ENCODE measurements at places on chromosomes 11 and 22.
A peak's percentile ranks its signal among the peaks of the same experiment; 100 is the strongest.

- no peak for DNase-seq
These were observed 19.0 kb upstream of the GLB1L2 start for GRCh38 chr11:134312807-134313206.

GRCh38 chr22:48477031-48477721, 1350.5 kb downstream of the BRD1 start:
- DNase-seq = no peak

GRCh38 chr22:50730013-50730891, 7.8 kb upstream of the ACR start:
- no peak for DNase-seq

- DNase-seq = no peak
These were observed 47.3 kb downstream of the IGF2 start for GRCh38 chr11:2091786-2092463.

- no peak for DNase-seq
These were observed 114.2 kb upstream of the TP53AIP1 start for GRCh38 chr11:129056916-129057315.

DNA sequence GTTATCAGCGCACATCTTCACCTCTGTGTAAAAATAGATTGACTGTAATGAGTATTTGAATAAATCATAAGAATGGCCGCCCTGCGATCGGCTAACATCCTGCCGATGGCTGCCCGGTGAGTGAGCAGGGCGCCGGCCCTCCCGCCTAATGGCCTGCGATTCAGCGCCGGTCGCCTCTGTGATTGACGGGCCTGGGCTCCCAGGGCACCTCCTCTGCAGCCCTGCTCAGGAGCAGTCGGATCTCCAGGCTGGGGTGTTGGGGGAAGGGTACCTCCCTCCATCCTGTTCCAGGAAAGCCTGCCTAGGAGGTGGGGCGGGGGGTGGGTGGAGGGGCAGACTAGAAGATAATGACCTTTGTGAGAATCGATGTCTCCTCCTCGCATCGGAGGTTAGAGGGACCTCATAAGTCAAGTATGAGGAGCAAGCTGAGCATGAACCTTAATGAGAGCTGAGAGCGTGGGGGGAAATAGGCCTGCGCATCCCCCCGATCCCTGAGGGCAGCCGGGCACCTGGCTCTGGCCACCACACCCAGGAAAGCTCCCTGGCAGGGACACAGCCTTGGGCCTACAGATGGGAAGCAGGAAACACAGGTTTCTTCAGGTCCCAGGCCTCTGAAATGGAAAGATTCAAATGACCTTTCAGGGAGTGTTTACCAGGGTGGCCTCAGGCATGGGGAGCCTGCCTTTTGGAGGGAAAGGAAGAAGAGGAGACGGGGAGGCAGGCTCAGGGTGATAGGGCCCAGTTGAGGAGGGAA, 71.7 kb downstream of the PKNOX2 start:
- DNase-seq = no peak

- no peak for DNase-seq
These were observed 12.6 kb downstream of the ZNF143 start for GRCh38 chr11:9473408-9473807.

DNA sequence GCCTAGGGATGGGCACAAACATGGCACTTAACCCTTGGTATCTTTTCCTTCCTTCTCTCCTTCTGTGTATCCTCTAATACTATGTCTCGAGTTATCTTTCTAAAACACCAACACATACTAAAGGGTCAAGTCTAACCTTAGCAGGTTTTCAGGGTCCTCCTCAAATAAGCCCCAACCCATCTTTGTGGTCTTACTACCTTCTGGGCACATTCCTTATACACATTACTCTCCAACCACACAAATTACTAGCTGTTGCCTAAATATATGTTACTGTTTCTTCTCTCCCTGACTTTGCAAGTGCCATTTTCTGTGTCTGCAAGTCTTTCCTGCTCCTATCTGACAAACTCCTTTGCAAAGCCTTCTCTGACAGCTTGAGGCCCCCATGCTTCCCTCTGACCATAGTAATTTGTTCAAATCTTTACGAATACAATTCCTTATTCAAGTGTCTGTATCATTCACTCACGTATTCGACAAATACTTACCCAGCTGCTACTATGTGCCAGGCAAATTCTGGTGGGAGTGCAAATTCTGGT, 15.8 kb upstream of the NUP160 start:
- DNase-seq = no peak

- DNase-seq = no peak
These were observed 21.2 kb downstream of the PACSIN2 start for GRCh38 chr22:42993651-42994275.

- DNase-seq = no peak
These were observed 127.1 kb downstream of the KCNQ1OT1 start for GRCh38 chr11:2572491-2573239.

GRCh38 chr11:13338427-13339069, 61.0 kb downstream of the BMAL1 start:
- DNase-seq = no peak

- no peak for DNase-seq
These were observed 567.6 kb downstream of the BRD1 start for GRCh38 chr22:49259839-49260615.

DNA sequence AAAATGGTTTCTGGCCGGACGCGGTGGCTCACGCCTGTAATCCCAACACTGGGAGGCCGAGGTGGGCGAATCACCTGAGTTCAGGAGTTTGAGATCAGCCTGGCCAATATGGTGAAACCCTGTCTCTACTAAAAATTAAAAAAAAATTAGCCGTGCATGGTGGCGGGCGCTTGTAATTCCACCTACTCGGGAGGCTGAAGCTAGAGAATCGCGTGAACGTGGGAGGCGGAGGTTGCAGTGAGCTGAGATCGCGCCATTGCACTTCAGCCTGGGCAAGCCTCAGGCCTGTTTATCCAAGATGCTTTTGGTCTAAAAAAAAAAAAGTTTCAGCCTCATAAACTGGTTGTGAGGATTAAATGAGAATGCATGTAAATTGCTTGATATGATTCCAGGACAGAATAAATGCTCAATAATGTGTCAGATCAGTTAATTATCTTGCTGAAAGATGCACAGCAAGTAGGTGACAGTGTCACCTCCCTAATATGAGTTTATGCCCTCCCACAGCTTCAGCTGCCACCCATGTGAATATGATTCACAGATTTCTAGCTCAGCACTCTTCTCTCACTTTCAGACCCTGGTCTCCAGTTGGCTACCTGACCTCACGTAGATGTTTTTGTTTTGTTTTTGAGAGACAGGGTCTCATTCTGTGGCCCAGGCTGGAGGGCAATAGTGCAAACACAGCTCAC, 1.1 kb upstream of the ALG8 start:
- no peak for DNase-seq

DNA sequence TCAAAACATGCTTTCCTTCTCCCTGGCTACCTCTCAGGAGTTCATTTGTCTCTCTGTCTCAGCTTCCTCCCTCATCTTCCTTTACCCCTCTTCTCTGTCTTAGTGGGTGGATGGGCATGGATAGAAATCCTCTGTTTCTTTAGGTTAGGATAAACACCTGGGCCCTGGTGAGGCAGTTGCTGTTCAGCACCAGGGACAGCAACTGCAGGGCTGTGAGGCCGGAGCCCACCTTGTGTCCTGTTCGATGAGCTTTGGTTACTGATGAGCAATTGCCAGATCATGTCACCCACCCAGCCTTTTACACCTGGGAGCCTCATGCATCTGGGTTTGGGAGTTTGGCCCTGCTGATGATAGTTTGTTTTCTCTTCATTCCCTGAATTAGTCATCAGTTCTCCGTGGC, 6.1 kb upstream of the CRYBB3 start:
- DNase-seq = no peak

DNA sequence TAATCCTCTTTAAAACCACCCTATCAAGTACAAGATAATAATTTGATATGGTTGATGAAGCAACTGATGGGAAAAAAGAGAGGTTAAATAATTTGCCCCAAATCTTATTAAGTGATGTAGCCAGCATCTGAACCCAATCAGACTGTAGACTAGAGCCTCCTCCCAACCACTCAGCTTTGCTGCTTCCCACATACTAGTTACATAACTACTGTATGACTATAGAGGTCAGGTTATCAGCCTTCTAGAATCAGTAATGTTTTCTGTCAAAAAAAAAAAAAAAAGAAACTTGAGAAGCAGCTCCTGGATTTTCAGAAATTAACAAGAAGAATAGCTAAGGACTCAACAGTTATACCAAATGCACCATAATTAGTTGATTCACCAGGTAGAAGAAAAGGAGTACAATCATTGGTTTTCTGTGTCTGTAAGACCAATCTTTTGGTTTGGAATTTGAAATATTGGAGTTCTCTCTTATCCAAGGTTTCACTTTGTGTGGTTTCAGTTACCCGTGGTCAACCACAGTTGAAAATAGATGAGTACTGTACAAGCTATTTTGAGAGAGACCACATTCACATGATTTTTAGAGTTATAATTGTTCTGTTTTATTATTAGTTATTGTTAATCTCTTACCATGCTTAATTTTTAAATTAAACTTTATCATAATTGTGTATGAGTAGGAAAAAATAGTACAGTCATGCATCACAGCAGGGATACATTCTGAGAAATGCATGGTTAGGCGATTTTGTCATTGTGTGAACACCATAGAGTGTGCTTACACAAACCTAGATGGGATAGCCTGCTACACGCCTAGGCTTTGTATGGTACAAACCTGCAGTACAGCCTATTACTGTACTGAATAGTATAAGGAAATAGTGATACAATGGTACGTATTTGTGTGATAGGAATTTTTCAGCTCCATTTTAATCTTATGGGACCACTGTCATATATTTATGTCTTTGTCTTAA, 72.2 kb downstream of the PDHX start:
- no peak for DNase-seq

GRCh38 chr11:100855466-100856067, 168.5 kb downstream of the ARHGAP42 start:
- peak; percentile 69 for DNase-seq

GRCh38 chr22:30206944-30207343, 39.6 kb downstream of the LIF start:
- no peak for DNase-seq

DNA sequence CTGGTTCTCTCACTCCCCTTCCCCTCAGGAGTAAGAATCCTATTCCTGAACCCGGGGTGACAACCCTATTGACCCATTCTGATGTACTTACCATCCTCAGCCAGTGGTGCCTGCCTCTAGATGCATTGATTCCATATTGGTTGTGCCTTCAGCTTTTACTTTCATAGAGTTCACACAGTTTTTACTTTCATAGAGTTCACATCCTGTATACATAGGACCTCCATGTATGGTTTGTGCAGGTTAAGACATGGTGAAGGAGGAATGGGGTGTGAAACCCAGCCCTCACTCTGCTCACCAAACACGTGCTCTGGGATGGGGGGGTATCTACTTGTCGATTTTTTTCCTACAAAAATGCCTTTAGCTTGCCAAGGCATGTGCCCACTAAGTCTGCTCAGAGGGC, 105.6 kb upstream of the TBCEL start:
- no peak for DNase-seq

GRCh38 chr11:69303427-69303826, 9.5 kb downstream of the MYEOV start:
- no peak for DNase-seq

- DNase-seq = no peak
These were observed 741.0 kb downstream of the BRD1 start for GRCh38 chr22:49086606-49087157.

DNA sequence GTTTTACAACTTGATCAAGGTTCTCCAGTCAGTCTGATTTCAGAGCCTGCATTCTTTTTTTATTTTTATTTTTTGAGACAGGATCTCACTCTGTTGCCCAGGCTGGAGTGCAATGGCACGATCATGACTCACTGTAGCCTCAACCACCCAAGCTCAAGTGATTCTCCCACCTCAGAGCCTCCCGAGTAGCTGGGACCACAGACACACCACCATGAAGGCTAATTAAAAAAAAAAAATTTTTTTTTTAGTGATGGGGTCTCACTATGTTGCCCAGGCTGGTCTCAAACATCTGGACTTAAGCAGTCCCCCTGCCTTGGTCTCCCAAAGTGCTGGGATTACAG, 117.2 kb upstream of the NAV2 start:
- no peak for DNase-seq

DNA sequence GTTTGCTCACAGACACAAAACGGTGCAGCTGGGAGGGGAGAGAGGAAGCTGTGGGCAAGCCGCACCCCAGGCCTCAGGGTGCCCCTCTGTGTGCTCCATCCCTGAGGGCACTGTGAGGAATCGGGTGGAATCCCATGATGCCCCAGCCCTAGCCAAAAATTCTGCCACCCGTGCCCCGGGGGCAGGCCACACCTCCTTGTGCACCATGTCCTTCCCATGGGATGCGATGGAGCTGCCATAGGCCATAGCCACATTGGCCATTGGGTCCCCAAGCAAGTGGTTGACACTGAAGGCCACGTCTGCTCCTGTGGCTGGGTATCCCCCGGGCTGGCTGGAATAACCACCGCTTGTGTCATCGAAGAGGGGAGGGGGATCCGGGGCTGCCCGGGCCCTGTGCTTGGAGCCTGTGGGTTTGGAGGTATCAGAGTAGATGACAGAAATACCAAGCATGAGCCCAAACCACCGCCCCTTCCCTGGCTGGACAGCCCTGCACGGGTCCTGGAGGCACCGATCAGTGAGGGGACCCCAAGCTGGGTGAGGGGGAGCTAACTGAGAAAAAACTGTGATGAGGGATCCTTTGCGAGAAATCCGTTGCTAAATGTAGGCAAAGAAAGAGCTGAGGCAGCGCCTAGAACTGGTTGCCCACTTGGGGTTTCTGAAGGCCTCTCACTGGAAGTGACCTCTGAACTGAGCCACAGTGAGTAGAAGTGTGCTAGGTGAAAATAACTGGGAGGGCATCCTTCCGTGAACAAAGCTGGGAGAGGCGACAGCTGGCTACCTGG, 863 bp downstream of the YIF1A start:
- DNase-seq = no peak

DNA sequence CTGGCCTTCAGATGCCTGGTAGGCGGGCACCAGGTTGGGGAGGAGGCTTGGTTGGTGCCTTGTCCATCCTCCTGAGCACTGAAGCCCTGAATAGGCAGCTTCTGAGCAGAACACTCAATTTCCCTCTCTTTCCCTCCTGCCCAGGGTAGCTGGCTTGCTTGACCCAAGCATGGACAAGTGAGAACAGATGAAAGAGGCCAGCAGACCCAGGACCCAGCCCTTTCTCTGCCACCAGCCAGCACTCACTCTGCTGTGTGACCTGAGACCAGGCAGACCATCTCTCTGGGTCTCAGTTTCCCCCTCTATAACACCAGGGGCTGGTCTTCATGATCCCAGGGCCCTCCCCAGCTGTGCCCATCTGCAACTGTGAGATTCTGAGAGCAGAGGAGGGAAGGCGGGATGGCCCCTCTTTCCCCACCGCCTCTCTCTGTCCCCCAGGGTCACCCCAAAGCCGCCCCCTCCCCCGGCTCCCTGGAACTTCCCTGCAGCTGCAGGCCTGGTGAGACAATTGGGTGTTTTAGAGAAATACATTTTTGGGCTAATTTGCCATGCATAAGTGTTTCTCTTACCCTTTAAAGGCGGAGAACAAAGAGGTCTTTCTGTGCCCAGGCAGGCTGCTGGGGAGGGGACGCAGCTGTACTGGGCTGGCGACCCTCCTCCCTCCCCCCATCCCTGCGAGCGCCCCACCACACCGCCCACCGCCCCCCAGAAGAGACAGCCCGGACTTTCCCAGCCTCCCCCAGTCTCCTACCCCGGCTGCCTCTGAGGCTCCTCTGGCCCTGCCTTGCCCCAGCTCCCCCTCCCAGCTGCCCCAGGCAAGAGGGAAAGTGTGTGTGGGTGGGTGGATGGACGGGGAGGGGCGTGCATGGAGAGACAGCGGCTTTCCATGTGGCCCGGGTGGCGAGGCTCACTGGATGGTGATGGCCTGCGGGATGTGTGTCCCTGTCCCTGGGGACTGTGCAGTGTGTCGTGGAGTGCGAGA, 30.8 kb upstream of the PICK1 start:
- DNase-seq = no peak

All from NCI-H446 treated with DMSO at 0.1 percent for 48 hours (cell line).